Ammon's horn (tissue), 1 donor: ENCODE measurements at places on chromosomes 3 and 15.
A peak's percentile ranks its signal among the peaks of the same experiment; 100 is the strongest.

- no peak for DNase-seq
Observed at GRCh38 chr3:45612918-45613602, 18.5 kb downstream of the LIMD1 start.

DNA sequence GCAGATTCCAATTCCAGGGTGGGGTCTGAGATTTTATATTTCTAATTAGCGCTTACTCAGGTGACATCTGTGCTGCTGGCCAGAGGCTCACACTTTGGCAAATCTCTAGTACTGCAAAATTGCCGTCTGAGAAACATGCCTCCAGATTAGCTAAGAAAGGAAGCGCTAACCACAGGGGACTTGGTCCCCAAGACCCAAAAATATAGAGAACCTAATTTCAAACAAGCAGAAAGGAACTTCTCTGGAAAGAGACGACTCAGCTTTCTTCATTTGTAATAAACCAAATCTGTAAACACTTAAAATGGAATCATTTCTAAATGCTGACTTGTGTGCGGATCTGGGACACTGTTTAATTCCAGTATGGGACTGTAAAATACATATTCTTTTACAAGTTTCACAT lies 55.7 kb downstream of the B3GNT5 start:
- peak; percentile 38 for DNase-seq

DNA sequence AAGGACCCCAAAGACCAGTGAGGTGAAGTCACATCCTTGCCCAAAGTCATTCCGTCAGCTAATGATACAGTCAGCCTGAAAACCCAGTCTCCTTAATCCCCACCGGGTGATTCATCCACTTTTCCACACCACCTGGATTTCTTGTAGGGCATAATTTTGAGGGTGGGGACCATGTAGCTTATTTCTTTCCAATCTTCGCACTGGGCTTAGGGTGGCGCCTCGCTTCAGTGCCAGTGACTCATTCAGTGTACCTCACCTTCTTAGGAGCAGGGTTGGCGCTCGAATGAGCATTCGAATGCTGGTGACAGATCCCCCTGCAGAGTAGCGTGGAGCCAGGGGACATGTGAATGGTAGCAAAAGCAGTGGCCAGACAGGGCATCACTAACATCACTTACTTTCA lies 24.0 kb downstream of the BMF start:
- DNase-seq: no peak

DNA sequence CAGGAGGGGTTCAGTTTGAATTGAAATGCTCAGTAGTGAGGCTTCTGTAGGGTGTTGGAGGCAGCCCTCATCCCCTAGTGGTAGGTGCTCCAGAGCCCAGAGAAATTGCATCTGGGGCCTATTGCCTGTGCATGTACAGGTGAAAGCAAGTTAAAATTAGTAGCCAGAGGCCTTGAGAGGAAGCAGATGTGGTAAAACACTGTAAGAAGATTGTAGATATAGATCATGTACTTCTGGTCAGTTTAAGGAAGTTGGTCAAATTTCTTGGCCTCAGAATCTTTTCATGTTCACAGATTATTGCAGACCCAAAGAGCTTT lies 34.6 kb downstream of the IGSF10 start:
- DNase-seq: no peak

DNA sequence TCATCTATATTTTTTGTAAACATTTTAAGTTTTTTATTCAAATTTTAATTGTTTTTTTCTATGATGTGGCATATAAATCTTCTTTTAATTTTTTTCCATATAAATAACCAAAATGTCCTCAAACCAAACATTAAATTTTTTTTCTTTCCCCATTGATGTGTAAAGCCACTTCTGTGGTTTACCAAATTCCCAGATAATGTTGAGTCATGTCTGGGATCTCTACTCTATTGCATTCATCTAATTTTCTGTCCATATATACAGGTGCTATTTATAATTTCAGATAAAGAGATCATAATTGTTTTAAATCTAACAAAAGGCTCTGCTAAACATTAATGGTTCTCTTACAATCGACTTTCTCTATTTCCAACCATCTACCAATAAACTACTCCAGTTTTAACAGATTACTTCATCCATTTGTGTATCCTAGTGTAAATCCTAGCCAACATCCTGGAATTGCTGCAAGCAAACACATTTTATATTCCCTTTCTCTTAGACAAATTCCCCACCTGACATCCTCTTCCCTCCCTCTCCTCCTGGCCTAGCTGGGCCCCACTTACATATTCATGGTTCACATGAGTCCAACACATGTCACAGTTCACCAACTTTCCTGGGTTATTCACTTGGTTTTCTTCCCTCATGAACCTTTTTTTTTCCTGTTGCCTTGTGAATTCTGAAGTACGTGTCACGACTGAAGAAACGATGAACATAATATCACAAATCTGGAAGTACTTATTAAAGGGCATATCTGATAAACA lies 368.0 kb upstream of the AGTR1 start:
- no peak for DNase-seq

DNA sequence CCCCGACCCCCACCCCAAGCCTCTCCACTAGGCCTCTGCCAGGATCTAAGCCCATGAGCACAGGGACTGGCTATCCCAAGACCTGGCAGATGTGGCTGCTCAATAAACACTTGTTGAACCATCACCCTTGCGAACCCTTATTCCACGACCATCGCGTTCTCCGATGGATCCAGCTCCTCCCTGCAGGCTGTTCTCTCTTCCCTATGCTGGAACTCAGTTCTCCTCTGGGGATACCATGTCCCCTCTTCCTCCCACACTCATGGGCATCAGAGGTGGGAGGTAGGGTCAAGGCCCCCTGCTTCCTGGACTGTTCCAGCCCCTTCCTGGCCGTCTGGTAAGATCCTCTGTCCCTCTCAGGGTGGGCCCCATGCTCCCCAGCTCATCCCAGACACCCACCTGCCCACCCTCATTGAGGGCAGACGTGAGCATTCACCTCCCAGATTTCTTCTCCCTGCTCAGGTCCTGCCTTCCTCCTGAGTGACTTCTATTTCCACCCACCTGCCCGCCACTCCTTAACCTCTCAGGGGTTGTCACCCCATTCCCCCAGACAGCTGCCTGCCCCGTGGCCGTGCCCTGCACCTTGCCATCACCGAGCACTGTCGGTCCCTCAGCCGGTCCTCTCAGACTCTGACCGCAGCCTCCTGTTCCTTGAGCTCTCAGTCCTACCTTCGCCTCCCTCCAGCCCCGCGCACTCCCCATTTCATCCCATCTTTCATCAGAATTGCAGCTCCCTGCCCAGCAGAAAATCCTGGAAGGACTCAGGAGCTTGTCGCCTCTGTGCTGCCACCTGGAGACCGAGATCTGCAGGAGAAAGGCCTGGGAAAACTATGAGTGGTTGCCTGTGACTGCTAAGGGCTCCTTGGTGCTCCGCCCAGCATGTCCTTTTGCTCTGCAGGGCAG lies 42.0 kb downstream of the PML start:
- peak; percentile 64 for DNase-seq

DNA sequence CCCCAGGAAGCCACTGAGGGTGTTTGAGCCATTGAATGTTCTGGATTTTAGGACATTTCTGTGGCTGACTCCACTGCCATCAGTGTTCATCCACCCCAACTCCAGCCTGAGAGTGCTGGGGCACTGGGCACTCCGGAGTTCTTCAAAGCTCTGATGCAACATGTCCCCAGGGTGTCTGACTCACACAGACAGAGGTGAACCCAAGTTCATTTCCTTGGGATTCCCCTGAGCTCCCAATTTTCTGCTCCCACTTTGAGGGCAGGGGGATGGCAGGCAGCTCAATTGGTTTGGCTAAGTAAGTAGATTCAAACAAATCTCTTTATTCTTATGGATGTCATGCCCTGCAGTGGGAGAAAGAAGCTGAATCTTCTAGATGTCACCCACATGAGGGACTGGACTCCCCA lies 2.2 kb downstream of the STRA6 start:
- no peak for DNase-seq

DNA sequence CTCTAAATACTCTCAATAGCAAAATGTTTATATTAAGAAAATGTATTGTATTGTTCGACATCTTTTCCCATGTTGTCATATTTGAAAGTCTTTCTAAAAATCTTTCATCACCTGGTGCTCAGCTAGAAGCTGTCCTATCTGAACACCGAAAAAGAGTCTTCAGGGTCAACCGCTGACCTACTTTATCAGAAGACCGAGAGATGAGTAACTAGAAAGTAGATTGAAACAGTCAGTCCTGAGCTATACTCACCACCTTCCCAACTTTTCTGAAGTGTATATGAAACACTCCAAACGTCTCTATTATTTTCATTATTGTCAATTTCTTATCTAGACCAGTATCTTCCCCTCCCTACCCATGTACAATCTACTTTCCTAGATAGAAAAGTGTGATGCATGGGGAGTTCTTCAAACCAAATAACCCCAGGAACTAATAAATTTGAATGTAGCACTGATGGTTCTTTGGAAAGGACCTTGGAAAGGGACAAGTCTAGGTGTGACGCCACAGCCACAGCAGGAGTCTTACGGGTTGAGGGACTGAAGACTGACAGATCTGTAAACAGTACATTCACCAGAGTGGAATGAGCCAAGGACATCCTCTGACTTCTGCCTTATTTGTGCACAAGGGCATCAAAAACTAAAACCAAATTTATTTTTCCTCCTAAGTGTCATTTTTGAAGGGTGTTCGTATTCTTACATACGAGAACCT lies 58.6 kb downstream of the TMOD3 start:
- DNase-seq: no peak

DNA sequence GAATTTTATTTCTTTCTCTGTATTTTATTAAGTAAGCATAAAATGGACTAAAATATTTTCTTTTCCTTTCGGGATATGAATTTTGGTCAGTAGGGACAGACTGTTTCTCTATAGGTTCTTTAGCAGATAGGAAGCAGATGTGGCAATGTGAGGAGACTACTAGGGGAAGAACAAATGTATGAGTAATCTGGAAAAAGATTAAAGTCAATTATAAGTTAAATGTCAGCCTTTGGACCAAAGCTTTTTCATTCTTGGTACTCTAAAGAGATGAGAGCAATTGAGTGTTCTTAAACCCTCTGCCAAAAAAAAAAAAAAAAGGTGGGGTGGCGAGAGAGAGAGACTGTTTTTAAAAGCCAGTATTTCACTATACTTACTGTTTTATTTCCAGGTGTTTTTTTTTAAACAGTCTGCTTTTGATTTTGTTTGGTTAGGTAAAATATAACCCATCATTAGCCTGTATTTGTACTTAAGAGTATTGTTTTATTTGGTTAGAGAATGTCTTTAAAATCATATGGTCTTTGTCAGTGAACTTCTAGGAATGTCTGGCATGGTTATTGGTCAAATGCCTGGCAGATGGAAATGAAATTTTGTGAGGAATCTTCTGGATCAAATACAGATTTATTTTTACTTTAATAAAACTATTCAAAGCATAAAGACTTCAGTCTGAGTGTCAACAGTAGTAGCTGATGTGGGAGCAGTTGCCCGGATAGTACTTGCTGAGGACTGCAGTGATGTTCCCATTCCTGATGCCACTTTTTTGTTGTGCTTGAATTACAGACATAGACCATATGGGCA lies 63.8 kb downstream of the LRRC49 start:
- no peak for DNase-seq

GRCh38 chr3:170598091-170598502 lies 12.2 kb upstream of the SLC7A14 start:
- no peak for DNase-seq

GRCh38 chr3:111956449-111956848 lies 22.4 kb upstream of the ABHD10 start:
- DNase-seq: no peak

- no peak for DNase-seq
Observed at GRCh38 chr15:37217567-37217966, 117.2 kb upstream of the MEIS2 start.

DNA sequence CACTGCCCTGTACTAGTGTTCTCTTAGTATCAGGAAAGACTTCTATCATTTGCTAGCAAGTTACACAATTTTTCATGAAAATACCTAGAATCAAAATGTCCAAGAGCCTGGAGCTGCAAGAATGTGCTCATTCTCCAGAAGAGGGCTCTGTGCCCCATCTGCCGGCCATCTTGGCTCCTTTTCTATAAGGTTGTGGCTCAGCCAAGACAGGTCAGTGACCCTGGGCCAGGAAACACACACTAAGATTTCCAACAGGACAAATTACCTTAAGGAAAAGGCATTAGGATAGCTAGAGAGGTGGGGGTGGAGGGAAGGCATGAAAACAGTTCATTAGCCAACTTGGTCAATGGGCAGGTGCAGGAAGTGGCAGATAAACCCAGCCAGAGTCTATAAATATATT lies 20.7 kb downstream of the TIMP4 start:
- no peak for DNase-seq

GRCh38 chr3:82796765-82797164 lies 1035.3 kb upstream of the GBE1 start:
- no peak for DNase-seq
